ENCODE measurements at places on chromosomes 6 and 20. TPM values are rescaled to one million over a fixed set of nuclear protein-coding genes. Genes with fewer than 3 reads are reported as not detected.

DNA sequence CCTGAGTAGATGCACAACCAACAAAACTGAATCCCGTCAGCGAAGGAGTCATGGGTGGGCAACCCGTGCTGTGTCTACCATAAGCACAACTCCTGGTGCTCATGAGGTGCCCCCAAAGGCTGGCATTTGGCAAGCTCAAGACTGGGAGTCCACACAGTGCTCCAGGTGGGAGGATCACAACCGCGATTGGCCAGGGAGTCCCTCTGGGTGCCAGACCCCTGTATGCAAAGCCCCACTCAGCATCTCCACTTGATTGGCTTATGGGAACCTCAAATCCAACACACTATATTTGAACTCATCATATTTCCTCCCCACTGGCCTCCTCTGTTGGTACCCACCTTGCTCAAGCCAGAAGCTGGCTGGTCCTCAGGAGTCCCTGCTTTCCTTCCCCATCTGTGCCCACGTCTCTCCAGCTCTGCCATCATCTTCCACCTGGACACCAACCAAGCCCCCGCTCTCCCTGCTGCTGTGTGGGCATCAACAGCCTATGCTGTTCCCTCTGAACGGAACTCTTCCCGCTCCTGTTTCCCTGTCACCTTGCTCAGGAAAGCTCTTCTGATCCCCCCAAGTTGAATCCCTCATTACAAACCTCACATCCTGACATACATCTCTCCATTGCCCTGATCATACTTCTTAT is 142.3 kb upstream of the PTPN1 start:
- DNase-seq: no peak

DNA sequence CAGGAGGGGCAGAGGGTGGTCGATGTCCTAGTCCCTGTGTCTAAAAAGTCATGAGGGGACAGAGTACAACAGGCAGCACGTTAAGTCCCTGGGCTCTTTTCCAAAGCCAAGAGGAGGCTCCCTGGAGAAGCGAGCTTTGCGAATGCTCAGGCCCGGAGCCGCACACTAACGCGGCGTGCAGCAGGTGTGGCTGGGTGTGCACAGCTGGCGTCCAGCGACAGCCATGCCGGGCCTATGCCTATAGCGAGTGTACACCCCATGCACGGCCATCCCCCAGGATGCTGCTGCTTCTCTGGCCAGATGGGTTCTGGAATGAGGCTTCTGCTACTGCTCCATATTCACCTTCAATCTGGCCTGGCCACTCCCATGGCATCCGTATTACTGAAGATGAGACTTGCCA is 131.3 kb downstream of the PRND start:
- no peak for DNase-seq

- no peak for DNase-seq
These were observed 61.4 kb upstream of the IL20RA start for GRCh38 chr6:137106183-137106582.

- DNase-seq: no peak
These were observed 115.2 kb upstream of the GLP1R start for GRCh38 chr6:38933426-38933825.

DNA sequence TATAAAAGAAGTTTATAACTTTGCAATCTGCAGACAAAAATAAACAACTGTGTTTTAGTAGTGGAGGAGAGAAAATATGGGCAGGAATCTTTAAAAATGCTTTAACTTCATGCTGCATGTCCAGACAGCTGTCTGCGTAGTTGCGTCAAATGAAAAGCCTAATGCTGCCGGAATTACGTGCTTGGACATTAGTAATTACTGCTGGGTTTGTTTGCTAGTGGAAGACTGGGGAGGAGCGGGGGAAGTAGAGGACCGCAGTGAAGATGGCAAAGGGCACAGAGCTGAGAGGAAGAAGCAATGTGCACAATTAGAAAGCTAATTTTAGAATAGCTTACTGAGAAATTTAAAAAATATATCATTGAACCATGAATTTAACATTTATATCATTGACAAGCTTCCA is 2.4 kb downstream of the SNAP25 start:
- no peak for DNase-seq

DNA sequence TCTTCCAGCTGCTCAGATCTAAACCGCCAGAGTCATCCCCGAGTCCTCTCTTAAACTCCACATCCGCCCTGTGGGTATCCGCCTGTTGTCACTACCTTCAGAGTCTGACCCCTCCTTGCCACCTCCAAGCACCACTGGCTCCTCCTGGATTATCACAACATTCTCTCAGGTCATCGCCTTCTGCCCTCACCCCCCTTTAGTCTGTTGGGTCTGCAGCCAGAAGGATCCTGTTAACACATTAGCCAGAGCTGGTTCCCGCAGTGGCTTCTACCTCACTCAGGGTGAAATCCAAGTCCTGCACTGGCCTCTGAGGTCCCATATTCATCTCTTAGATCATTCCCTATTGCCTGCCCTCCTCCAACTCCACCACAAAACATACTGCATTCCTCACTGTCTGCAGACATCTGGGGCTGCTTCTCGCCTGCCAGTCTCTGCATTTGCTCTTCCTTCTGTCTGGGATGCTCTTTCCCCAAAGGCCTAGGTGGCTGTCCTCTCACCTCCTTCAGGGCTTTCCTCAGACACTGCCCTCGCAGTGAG is 34.1 kb downstream of the TNXB start:
- DNase-seq: no peak

- DNase-seq: peak; percentile 65
These were observed 1.4 kb upstream of the NRN1 start for GRCh38 chr6:6008089-6008647.

GRCh38 chr20:44540834-44541233 is 19.0 kb upstream of the SERINC3 start:
- DNase-seq: no peak

GRCh38 chr6:113562248-113562647 is 294.9 kb upstream of the MARCKS start:
- DNase-seq: no peak

DNA sequence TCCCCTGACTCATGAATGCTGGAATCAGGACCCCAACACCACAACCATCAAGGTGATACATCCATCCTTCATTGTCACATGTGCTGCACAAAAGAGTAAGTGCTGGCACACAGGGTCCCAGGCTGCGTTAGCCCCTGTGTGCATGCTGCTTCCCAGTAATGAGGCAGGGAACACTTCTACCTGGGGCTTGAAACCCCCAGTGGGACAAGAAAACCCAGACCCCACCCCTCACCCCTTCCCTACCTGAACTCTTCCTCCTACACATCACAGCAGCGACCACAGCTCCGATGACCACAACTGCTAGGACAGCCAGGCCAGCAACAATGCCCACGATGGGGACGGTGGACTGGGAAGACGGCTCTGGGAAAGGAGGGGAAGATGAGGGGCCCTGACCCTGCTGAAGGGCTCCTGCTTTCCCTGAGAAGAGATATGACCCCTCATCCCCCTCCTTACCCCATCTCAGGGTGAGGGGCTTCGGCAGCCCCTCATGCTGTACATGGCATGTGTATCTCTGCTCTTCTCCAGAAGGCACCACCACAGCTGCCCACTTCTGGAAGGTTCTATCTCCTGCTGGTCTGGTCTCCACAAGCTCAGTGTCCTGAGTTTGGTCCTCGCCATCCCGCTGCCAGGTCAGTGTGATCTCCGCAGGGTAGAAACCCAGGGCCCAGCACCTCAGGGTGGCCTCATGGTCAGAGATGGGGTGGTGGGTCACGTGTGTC is 2.0 kb downstream of the HLA-B start:
- no peak for DNase-seq

- no peak for DNase-seq
These were observed 3.9 kb upstream of the LRP11 start for GRCh38 chr6:149867876-149868640.

DNA sequence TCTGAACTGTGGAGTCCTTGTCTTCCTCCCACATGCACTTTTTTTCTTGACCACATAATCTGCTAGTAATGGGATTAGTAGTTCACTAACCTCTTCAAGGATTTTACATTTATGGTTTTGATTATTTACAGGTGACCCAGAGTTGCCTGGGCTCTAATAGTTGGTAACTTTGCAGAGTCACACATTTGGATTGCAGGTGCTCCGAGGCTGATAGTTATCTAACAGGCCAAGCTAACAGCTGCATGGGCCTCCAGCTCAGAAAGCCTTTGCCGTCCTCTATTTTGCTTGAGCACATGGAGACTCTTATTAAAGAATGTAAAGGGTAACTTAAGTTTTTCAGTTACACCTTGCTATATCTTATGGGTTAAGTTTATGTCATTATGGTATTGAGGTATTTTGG is 95.4 kb downstream of the ANKS1A start:
- no peak for DNase-seq

- peak; percentile 51 for DNase-seq
These were observed 4.9 kb downstream of the ADGRB3 start for GRCh38 chr6:68639826-68640490.

- DNase-seq: no peak
These were observed 12.9 kb upstream of the NT5E start for GRCh38 chr6:85436939-85437495.

GRCh38 chr20:49276161-49276960 is 1.5 kb downstream of the ZNFX1 start:
- DNase-seq: peak; percentile 48

DNA sequence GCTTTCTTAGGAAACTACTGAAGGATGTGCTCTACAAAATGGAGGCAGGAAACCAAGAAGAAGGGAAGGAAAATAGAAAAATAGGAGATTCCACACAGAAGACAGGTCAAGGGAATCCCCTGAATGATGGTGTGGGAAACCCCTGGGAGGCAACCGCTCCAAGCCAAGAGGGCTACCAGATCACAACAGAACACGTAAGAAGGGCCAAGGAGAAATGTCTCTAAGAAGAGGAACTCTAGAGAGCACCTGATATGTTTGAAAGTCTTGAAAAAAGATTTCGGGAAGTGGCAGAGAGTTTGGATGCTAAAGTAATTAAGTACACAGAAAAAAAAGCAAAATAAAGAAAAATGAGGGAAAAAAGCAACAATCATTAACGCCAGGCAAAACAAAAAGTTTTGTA is 7.1 kb downstream of the KIF13A start:
- no peak for DNase-seq

DNA sequence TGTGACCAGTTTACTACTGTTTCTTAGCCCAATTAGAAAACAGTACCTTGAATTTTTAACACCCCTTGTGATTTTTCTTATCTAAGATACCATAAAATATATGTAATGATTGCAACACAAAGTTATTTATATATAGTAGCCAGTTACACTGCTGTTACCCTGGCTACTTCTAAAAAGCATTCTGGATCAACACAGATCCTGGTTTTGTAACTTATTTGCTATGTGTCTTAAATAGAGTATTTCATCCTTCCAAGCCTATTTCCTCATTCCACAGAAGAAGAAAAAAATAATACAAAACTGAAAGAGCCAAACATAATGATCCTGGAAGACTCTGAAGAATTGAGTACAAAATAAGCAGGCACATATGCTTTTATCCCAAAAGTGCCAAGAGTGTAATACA is 19.0 kb upstream of the GSTA4 start:
- DNase-seq: no peak

The DYNLRB1 gene
- 185 TPM for total RNA-seq

The RNF114 gene
- total RNA-seq: 89.2 TPM

The ZSCAN16 gene
- total RNA-seq: 6.1 TPM

The CCN5 gene
- total RNA-seq: 3.1 TPM

The SLC44A4 gene
- 137 TPM for total RNA-seq

The LY6G6C gene
- total RNA-seq: not detected

The EPHA7 gene
- 27.0 TPM for total RNA-seq

The IL17A gene
- not detected for total RNA-seq

The KHDC1 gene
- 1.0 TPM for total RNA-seq

The RAMACL gene
- total RNA-seq: 1.9 TPM
